ENCODE measurements at places on chromosomes 7 and 10.
A peak's percentile ranks its signal among the peaks of the same experiment; 100 is the strongest.

- DNase-seq, result no peak
Measured at GRCh38 chr7:101936223-101936610, 118.8 kb downstream of the CUX1 start.

DNA sequence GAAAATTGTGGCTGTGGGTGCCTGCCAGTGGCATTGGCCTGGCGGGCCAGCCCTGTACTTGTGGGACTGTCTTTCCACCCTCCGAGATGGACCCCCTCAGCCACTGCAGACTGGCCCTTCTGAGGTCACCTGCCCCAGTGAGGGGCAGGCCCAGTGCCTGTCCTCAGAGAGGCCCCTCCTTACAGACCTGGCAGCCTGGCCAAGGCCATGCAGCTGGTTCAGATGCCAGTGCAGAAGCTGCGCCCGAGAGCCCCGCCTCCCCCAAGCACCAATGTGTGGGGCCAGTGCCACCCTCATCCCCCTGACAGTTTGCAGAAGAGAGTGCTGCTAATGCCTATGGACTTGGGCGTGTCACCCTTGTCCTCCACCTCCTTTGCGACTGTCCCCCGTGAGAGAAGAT, 10.0 kb downstream of the ZNF316 start:
- no peak for DNase-seq

- no peak for DNase-seq
Measured at GRCh38 chr10:29642990-29643389, 8.2 kb upstream of the SVIL start.

GRCh38 chr7:28861825-28862224, 96.3 kb downstream of the TRIL start:
- no peak for DNase-seq

- DNase-seq, result no peak
Measured at GRCh38 chr10:125177641-125178640, 17.6 kb upstream of the CTBP2 start.

DNA sequence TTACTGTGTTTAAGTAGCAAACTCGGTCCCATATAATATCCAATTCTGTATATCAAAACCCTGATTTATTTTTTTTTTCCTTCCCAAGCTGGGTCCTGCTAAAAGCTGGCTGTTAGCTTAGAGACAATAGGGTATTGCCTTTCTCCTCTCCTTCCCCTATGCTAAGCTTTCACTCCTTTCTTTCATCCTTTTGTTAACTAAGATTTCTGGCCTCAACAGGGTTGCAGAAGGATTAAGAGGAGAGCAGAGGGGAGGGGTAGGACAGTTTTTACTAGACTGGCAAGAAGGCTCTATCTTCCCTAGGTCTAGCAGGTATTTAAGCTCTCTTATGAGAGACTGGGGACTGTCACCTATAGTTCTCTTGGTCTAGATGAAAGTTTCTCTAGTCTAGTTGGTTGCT, 229.2 kb downstream of the KCND2 start:
- DNase-seq, result no peak

DNA sequence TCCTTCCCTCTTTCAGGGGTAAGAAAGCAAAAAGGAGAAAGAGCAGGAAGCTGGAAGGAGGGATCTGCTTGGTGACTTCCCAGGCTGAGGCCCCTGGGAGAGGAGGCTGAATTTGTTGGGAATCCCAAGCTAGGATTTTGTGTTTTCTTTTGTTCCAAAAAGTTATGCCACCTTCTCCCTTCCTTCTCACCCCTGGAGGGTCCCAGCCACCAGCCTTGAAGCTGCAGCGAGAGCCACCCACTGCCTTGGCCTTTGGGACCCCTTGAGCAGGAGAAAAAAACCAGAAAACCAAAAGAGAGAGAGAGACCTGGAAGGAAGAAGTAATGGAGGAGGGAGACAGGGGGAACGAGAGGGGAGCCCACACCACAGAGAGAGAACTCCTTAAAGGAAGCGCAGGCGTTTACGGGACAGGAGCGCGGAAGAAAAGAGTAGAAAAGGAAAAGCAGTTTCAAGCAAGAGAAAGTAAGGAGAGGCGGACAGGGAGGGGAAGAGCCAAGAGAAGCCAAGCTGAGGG, 7.2 kb downstream of the VAX1 start:
- DNase-seq, result no peak

DNA sequence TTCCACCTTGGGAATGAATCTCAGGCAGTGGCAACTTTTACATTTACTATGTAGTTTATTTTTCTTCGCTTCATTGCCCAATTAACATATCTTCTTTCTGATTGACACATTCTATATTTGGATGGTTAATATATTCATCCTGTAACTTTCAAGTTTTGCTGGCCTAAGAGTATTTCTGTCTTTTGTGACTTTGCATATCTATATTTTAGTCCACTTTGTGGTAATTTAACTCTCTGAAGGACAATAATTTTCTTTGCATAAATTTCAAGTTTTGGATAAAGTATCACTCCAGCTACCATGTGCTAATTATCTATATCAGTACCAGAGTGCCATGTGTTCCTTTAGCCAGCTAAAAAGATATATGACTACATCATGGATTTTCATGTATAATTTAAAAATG, 151.5 kb upstream of the KAT6B start:
- DNase-seq, result no peak

DNA sequence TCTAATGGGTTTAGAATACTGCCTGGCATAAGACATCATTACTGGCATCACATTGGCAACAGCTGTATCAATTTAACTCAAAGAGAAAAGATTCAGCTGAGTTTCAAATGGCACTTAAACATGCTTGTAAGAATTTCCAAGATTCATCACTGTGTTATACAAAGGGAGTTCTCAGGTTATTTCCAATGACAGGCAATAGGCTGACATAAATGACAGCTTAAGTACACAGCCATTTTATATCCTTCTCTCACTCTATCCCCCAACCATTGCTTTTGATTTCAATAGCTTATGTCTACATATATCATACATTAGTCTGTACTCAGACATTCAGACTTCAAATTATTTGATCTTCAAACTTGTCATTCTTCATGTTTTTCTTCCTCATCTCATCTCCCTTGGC, 45.5 kb upstream of the CABCOCO1 start:
- no peak for DNase-seq

- DNase-seq, result no peak
Measured at GRCh38 chr10:54799506-54799905, 1.5 kb downstream of the PCDH15 start.

DNA sequence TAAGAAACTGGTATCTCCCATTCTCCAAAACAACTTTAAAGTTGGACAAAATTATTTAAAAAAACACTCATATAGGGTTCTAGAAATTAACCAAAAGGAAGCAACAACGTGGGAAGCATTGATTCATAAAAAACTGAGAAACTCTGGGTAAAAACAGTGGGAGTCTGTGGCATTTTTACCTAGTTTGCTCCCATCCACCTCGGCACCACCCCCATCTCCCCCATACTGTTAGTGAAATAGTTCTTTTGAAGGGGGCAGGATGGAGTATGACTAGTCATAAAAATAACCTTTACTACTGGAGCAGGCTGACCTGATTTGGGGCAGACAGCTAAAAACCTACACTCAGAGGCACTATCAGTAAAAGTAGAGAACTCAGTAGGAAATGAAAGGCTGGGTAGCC, 123.2 kb downstream of the AVL9 start:
- DNase-seq, result no peak

DNA sequence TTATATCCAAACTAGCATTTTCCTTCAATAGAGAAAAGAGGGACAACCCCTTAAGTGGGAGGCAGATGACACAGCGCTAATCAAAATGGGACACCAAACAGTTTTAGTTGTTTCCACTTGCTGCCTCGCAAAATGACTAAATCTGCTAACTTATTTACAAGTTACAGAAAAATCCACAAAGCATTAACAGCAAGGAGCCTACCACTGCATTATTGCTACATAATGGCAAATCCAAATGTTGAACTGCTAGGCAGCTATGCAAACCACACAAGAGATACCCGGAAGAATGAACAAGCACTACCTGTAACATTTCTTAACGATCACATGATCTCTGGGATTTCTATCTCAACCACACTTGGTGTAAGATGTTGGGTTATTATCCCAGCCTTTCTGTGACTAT, 96.7 kb downstream of the SFMBT2 start:
- DNase-seq, result no peak

DNA sequence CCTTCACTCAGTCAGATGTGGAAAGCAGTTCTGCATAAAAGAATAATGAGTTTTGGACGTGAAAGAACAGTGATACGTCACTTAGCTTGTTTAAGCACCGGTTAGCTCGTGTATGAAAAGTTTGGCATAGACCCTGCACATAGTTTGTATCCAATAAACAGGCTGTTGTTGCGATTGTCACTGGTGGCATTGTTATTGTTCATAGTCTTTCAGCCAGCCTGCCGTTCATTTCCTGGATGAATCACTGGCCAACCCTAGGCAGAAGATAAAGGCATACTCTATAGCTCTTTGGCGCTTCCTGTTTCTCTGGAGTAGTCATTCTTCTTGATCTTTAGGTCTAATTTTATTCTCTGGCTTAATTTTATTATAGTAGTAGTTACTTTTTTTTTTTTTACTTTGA, 57.8 kb upstream of the ANKRD30A start:
- DNase-seq, result no peak

- DNase-seq, result no peak
Measured at GRCh38 chr7:50307368-50308032, 3.0 kb downstream of the IKZF1 start.

- peak; percentile 17 for DNase-seq
Measured at GRCh38 chr7:117715784-117716445, 157.3 kb downstream of the CTTNBP2 start.

Measured in fibroblast of skin of left quadriceps (primary cell).